H1 (cell line): ENCODE measurements at places on chromosomes 11 and 22. TPM values are rescaled to one million over a fixed set of nuclear protein-coding genes. Genes with fewer than 3 reads are reported as not detected.

DNA sequence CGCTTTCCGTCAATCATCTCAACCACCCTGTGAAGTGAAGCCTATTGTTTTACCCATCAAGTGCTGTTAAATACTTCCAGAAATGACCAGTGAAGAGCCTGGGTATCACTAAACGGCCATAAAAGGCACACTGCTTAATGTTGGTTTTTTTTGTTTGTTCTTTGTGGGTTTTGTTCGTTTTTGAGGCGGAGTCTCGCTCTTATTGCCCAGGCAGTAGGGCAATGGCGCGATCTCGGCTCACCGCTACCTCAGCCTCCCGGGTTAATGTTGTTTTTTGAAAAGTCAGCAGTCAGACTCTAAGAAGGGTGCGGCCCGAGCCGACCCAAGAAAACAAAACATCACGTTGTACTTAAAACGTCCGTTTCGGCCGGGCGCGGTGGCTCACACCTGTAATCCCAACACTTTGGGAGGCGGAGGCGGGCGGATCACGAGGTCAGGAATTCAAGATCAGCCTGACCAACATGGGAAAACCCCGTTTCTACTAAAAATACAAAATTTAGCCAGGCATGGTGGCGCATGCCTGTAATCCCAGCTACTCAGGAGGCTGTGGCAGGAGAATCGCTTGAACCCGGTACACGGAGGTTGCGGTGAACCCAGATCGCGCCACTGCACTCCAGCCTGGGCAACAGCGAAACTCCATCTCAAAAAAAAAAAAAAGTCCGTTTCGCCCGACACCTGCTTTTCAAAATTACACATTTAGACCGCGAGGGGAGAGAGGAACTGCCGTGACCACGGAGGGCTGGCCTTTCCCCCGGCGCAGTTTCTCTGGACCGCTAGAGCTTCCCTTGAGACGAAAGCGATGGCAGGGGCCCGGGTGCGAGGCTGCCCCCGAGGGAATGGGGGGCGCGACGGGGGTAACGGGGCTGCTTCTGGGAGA lies 714 bp downstream of the CD59 start:
- no peaks in the 10 kb centered on the region for H3K36me3 ChIP-seq
- H3K4me3 ChIP-seq: peak overlapping the region; percentile 98
- H3K4me1 ChIP-seq: peaks cover 9% of the 10 kb centered on the region
- H3K27ac ChIP-seq: peak overlapping the region; percentile 38; the same call in 1 of the 2 replicates
- H3K27me3 ChIP-seq: peaks cover 3% of the 10 kb centered on the region; the same call in 1 of the 2 replicates

ACRV1 gene
- total RNA-seq: not detected in 2 replicates

DNA sequence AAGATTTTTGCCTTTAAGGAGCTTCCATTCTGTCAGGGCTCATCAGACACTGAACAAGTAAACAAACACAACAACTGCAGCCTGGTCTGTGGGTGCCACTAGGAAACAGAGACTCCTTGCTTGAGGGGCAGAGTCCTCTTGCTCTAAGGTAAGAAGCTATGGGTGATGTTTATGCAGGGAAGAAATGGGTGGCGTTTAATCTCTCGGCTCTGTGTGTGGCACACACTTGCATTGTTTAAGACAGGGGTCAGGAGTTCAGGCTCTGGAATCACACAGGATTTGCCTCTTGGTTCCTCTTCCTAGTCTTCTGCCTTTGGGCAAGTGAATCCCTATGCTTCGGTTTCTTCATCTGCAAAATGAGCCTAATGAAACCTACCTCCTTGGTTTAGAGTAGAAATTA lies 90.3 kb downstream of the PRR5L start:
- no peak overlapping the region for H3K27ac ChIP-seq
- peaks cover 1% of the 10 kb centered on the region for H3K27me3 ChIP-seq
- H3K4me1 ChIP-seq: no peaks in the 10 kb centered on the region

DNA sequence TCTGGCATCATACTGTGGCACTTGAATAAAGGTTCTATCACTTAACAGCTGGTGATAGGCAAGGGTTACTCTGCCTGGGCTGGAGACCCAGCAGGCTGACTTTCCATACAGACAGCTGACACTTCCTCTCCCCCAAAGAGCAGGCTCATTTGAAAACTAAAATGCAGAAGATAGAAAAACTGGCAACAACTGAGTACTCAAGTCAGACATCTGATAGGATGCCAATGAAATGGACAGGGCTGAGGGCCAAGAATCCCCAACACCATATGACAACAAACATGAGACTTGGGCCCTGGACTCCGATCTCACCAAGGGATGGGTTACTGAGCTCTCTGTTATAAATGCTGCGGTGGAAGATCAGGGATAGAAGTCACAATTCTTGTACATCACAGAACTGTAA lies 237.2 kb downstream of the LRRC4C start:
- no peak for DNase-seq
- no peaks in the 10 kb centered on the region for H3K4me1 ChIP-seq
- no peak overlapping the region for H3K27ac ChIP-seq
- H3K27me3 ChIP-seq: no peaks in the 10 kb centered on the region
- no peaks in the 10 kb centered on the region for H3K36me3 ChIP-seq

- DNase-seq: no peak
- H3K4me1 ChIP-seq: no peaks in the 10 kb centered on the region; the same call in 1 of the 2 replicates
- H3K4me3 ChIP-seq: no peak overlapping the region
- no peaks in the 10 kb centered on the region for H3K27me3 ChIP-seq
- H3K27ac ChIP-seq: no peak overlapping the region
- no peaks in the 10 kb centered on the region for H3K36me3 ChIP-seq
Observed at GRCh38 chr11:70174547-70175235, 28.4 kb upstream of the FADD start.

DNA sequence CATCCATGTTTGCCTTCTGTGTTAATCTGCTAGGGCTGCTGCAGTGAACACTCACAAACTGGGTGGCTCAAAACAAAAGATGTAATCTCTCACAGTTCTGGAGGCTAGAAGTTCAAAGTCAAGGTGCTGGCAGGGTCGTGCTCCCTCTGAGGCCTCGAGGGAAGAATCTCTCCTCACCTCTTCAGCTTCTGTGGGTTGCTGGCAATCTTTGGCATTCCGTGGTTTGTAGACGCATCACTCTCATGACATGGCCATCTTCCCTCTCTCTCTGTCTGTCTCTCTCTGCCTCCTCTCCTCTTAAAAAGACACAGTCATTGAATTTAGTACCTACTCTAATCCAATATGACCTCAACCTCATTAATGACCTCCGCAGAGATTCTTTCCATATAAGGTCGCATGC lies 78.8 kb downstream of the TSPAN18 start:
- no peaks in the 10 kb centered on the region for H3K27me3 ChIP-seq
- no peak overlapping the region for H3K4me3 ChIP-seq
- H3K27ac ChIP-seq: no peak overlapping the region
- no peak for DNase-seq
- no peaks in the 10 kb centered on the region; the same call in none of the 2 replicates for H3K4me1 ChIP-seq

- peaks cover 13% of the 10 kb centered on the region; the same call in 1 of the 2 replicates for H3K4me1 ChIP-seq
- no peaks in the 10 kb centered on the region for H3K36me3 ChIP-seq
- H3K27ac ChIP-seq: peak overlapping the region; percentile 38; the same call in 1 of the 2 replicates
- peak; percentile 79 for DNase-seq
- no peaks in the 10 kb centered on the region; the same call in 1 of the 2 replicates for H3K27me3 ChIP-seq
Observed at GRCh38 chr11:95231881-95232605, 1.0 kb upstream of the SESN3 start.

DRG1 gene
- 70.8 and 81.9 TPM in 2 replicates for total RNA-seq

DNA sequence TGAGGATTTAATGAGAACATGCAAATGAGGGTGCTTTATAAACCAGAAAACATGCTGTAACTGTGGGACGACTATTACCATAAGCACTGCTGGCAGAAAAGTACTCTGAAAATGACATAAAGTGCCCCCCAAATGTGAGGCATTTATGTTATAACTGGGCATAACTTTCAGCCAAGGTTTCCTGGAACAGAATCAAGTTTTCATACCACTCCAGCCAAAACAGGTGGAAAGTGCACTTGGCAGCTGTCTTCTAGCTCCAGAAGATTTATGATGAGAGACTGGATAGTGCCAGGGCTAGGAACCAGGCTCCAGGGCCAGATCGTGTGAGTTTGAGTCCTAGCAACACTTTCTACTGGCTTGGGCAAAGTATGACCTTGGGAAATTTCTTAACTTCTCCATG lies 339.2 kb downstream of the TENM4 start:
- no peaks in the 10 kb centered on the region for H3K27me3 ChIP-seq
- no peak overlapping the region for H3K4me3 ChIP-seq
- H3K36me3 ChIP-seq: no peaks in the 10 kb centered on the region
- H3K4me1 ChIP-seq: no peaks in the 10 kb centered on the region
- DNase-seq: no peak
- no peak overlapping the region for H3K27ac ChIP-seq

DNA sequence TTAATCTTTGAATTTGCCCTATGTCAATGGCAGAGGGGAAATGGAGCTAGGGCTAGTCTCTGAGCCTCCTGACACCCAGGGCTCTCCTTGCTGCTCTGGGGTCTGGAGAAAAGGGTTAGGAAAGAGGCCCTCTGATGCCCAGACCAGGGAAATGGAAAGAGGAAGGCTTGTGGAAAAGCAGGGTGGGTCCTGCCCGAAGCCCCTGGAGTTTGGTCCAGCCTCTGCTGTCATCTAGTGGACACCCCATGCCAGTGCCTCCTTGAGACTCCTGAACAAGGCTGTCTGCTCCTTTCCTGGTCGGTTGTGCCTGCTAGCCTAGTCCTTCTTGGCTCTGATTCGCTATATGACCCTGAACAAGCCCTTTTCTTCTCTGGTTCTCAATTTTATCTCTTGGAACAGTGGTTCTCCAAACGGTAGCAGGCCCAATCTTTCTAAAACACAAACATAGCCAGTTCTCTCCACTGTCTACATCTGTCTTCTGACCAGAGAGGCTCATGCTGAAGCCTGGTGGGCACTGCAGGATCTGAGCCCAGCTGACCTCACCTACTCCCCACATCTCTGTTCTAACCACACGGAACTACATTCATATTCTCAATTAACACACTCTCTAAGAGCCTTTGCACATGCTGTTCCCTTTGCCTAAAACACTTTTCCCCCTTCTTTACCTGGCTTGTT lies 8.8 kb upstream of the PLA2G3 start:
- H3K4me1 ChIP-seq: no peaks in the 10 kb centered on the region; the same call in 1 of the 2 replicates
- H3K27me3 ChIP-seq: no peaks in the 10 kb centered on the region
- H3K36me3 ChIP-seq: no peaks in the 10 kb centered on the region
- DNase-seq: peak; percentile 80
- H3K4me3 ChIP-seq: no peak overlapping the region
- H3K27ac ChIP-seq: no peak overlapping the region

GRCh38 chr11:11864803-11865202 lies 23.0 kb downstream of the USP47 start:
- H3K4me3 ChIP-seq: no peak overlapping the region
- H3K4me1 ChIP-seq: peaks cover 2% of the 10 kb centered on the region; the same call in 1 of the 2 replicates
- no peaks in the 10 kb centered on the region for H3K36me3 ChIP-seq
- DNase-seq: no peak

- peak; percentile 87 for DNase-seq
- H3K4me3 ChIP-seq: no peak overlapping the region
- no peaks in the 10 kb centered on the region for H3K36me3 ChIP-seq
- H3K27me3 ChIP-seq: no peaks in the 10 kb centered on the region
- no peak overlapping the region for H3K27ac ChIP-seq
Observed at GRCh38 chr22:35538801-35539321, 1.8 kb upstream of the RASD2 start.

ART5 gene
- total RNA-seq: 7.2 and 7.5 TPM in 2 replicates
